Activated CD4-positive, alpha-beta T cell treated with anti-CD3 and anti-CD28 coated beads for 1 hour (primary cell): ENCODE measurements at places on chromosomes 3 and 15.

GRCh38 chr15:34334672-34335071 is 2.9 kb downstream of the SLC12A6 start:
- no peak for DNase-seq

DNA sequence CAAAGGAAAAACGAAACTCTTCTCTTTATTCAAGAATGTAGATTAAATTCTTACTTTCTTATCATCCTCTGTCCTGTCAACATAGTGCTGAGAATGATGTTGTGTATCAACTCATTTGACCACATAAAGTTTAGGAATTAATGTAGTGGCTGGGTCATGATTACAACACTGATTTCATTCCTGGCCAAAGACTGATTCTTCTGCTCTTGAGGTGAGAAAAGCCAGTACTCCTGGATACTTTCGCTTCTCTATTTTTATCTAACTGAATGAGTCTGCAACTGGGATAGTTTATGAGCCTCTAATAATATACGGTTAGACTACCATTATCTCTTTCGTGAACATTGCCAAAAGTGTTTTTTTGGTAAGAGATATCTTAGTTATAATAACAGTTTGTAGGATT is 173.0 kb downstream of the LPP start:
- no peak for DNase-seq

- DNase-seq = no peak
Observed at GRCh38 chr3:16140116-16140893, 34.2 kb upstream of the GALNT15 start.

GRCh38 chr3:43866529-43867353 is 176.0 kb downstream of the ABHD5 start:
- DNase-seq = no peak

DNA sequence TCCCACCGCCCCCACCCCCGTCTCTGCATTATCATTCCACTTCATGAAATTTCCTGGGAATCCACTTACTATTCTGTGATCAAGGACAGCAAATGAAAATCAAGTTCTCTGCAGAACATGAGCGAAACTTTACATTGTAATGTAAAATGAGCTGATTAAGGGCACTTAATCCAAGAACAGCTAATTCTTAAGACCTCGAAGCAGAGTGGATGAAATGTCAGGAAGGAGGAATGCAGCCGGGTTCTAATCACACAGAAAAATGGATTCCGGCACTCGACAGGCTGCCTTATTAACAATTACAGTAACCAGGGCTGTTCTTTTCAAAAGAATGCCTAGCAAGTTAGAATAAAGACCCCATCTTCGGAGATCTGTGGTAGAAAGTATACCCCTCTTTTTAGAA is 57.5 kb downstream of the RFTN1 start:
- no peak for DNase-seq

GRCh38 chr3:174440253-174440701 is 418.9 kb upstream of the NAALADL2 start:
- no peak for DNase-seq

DNA sequence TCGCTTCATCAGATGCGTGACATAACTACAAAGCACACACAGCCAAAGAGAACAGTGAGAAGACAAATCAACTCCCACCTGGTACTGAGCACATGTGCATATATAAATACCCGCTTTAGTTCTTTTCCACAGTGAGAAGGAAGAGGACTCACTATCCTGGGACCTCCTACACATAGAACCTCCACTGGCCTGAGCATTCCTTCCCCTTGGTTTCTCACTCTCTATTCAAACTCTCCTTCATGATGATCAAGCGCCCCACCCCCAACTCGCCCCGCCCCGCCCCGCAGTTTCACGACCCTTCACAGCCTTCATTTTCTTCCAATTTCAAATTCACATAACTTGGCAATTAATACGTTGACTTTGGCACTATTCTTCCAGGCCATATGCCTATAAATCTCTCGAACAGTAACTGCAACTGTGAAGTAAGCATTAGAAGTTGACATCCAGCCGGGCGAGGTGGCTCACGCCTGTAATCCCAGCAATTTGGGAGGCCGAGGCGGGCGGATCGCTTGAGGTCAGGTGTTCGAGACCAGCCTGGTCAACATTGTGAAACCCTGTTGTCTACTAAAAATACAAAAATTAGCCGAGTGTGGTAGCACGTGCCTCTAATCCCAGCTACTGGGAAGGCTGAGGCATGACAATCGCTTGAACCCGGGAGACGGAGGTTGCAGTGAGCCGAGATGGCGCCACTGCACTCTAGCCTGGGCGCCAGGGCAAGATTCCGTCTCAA is 1.1 kb downstream of the RPS17 start:
- DNase-seq = no peak

DNA sequence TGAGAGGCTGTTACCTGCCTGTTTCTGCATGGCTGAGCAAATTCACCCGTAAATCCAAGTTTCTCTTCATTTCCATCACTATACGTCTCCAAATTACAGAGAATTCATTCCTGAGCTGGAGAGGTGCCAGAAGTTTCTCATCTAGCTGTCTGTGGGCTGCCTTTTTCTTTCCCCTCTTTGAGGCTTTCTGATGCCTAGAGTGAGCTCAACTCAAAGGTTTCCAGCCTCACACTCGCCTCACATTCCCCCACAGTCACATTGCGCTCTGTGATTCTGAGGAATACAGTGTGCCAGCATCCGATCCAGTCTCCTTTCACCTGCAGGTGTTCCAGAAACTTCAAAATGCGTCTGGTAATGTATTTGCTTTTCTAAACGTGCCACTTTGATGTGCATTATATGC is 267.2 kb downstream of the MFSD1 start:
- DNase-seq = no peak

DNA sequence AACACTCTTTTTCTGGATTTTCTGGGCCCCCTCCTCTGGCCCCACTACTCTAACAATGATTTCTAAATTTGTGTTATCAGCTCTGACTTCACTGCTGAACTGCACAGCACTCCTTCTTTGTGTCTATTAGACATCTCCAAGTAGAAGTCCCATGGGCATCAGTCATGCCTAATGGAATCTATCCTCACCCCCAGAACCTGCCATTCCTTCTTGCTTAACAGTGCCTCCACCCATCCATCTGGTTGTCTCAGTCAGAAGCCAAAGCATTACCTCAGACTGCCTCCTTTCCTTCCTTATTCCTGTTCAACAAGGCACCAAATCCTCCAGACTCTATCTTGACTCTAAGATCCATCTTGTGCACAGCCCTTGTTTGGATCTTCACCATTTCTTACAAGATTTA is 36.2 kb downstream of the SSR3 start:
- DNase-seq = no peak

- DNase-seq = no peak
Observed at GRCh38 chr3:171231361-171231760, 204.8 kb upstream of the SLC2A2 start.

GRCh38 chr3:48287034-48287433 is 46.1 kb downstream of the ZNF589 start:
- no peak for DNase-seq

DNA sequence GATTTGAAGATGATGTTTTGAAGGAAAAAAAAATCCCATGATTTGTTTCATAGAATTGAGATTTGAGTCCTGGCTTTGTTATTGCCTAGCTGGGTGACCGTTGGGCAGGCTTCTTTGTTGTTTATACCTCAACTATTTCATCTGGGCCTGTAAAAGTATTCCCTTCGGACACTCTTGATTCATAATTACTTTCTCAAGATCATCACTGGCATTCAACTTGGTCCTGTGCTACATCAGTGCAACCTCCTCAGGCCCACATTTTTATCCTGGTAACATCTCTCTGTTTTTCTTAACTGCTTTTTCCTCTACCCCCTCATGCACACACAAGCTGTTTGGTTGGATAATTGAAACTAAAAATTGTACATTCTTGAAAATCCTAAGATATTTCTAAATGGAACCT is 67.5 kb upstream of the P3H2 start:
- DNase-seq = no peak

DNA sequence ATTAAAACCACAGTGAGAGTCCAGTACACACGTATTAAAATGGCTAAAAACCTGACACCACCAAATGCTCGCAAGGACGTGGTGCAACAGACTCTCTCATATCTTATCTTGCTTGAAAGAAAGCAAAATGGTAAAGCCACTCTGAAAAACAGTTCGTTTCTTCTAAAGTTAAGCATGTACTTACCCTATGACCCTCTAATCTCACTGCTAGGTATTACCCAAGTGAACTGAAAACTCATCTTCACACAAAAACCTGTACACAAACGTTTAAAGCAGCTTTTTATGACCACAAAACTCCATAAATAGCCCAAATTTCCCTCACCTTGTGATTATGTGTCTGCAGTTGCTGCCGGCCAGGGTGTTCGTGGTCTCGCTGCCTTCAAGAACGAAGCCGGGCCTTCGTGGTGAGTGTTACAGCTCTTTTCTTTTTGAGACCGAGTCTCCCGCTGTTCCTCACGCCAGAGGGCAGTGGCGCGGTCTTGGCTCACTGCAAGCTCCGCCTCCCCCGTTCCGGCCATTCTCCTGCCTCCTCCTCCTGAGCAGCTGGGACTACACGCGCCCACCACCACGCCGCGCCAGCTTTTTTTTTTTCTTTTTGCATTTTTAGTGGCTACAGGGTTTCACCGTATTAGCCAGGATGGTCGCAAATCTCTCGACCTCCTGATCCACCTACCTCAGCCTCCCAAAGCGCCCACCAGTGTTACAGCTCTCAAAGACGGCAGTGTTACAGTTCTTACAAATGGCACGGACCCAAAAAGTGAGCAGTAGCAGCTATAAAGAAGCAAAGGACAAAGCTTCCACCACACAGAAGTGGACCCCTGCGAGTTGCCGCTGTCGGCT is 165.4 kb downstream of the TJP1 start:
- DNase-seq = no peak

DNA sequence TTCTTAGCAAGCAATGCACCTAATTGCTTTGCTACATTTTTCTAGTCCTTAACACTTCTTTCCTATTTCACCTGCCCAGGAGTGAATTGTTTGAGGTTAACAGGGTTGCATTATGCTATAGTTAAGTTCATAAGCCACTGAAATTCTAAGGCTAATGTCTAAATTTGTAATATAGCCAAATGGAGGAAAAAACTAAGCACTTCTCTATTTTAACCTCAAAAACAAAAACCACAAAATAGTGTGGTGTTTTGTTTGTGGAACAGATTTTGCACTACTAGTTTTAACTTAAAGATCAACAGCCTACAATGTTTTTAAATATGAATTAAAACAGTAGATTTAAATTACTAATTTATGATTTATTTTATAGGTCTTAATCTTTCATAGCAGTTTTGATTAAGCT is 5.5 kb downstream of the ATOSA start:
- DNase-seq = no peak

- DNase-seq = no peak
Observed at GRCh38 chr3:127072971-127073783, 90.3 kb downstream of the PLXNA1 start.

- no peak for DNase-seq
Observed at GRCh38 chr15:98164571-98164970, 204.1 kb downstream of the ARRDC4 start.

GRCh38 chr3:131353016-131353877 is 28.3 kb upstream of the NUDT16 start:
- DNase-seq = no peak

DNA sequence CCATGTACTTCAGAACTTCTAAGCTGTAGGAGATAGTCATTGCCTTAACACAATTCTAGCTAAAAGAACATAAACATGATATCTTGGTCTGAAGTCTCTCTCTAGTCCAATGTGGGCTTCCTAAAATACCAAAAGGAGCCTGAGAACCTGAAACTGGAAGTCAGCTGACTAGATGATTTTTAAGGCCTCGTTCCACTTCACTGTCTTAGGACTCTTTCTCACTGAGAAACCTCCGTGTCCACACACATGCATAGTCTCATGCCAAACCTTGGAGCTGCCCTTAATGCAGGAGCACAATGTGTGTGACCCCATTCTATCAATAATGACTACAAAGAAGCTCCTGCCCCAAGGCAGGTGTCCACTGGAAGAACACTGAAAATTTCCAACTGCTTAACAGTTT is 87.7 kb downstream of the ETFA start:
- DNase-seq = no peak

GRCh38 chr3:9793161-9793781 is 389 bp downstream of the ARPC4 start:
- peak; percentile 19 for DNase-seq

GRCh38 chr3:44076221-44076829 is 165.4 kb upstream of the TOPAZ1 start:
- DNase-seq = no peak

GRCh38 chr15:32838820-32839219 is 121.0 kb downstream of the GREM1 start:
- no peak for DNase-seq

GRCh38 chr3:183564046-183564445 is 8.5 kb upstream of the KLHL6 start:
- no peak for DNase-seq

GRCh38 chr3:139087621-139088020 is 42.9 kb upstream of the PRR23C start:
- DNase-seq = no peak

DNA sequence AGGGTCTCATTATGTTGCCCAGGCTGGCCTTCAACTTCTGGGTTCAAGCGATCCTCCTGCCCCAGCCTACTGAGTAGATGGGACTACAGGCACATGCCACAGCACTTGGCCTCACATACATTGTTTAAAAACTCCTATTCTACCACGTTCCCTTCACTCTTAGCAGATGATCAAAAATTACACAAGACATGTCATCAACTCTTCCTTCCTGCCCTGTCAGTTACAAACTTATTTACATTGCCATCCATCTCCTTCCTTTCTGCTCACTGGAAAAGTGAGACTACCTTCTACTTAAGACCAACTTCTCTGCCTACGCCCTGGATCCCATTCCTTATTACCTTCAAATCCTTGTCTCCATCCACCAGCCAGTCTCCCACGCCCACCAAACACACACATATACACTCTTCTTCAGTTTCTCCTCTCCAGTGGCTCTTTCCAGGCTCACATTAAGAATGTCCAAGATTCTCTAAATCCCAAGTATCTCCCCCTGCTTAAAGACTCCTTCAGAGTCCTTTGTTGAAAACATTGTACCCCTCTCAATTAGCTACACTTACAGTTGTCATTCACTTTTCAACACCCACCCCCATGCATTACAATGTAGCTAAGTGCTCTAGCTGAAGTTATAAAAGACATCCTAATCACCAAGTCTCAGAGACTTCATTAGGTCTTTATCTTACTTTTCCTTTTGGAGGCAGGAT is 4.3 kb downstream of the PEAK1 start:
- no peak for DNase-seq

DNA sequence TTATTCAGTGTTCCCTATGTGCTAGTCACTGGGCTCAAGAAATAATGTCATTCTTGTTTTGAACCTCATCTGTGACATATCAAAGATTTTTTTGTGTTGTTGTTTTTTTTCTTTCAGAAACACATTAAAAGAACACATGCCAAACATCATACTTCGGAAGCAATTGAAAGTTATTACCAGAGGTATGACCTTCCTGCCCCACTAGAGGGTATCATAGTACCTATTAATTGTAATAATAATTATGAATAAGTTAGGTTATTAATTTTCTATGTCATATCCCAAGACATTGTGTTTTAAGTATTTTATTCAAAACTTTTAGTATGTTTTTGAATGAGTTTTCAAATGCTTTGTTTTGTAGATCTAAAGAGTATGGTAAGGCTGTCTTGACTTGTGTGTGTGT is 65.7 kb downstream of the CDIN1 start:
- DNase-seq = no peak
